ENCODE measurements at places on chromosomes 1 and 21.

DNA sequence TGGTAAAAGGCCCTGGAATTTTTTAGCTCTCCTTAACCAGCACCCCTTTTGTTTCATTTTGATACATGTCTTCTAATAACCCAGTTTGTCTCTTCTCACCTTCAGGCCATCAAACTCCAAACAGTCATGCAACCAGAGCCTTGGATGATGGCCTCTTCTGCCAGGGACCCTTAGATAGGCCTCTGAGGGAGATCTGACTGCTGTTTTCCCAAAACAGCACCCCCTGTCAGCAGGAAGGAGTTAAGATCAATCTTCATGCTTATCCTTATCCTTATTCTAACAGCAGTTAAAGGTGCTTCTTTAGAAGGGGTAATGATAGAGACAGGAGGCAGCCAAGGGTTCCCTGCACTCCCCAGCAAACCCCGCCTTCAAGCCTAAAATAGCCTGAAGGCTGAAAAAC, 49.5 kb upstream of the VANGL1 start:
- no peak for DNase-seq

DNA sequence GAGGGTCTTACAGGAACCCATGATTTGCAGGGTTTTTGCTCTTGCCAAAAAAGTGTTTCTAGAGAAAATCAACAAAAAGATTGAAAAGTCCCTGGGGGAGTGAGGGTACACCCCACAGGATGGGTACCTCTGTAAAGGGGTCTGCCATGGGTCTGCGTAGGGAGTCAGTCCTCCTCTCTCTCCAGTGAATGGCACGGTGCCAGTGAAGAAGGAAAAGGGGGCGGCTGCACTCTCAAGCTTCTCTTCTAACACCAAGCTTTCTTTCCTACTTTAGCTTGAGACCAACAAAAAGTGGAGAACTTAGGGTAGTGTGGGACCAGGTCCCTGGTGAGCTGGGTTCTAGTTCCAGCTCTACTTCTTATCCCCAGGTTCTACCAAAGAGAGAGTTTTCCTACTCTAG, 87.4 kb downstream of the GLUL start:
- DNase-seq: no peak

DNA sequence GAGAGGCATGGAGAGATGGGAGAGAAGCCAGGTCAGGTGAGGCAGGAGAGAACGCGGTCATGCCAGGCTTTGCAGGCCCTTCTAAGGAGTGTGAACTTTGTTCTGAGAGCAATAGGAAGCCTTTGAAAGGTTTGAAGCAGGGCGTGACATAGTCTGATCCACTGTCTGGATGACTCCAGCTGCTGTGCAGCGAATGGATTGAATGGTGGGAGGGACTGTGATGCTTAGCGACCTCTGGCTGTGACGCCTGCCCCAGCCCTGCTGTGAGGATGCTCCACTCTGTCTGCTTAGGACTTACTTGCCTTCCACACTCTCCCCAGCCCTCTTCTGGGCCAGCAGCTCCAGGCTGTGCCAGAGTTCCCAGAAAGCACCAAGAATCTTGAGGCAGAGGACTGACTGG, 41.8 kb upstream of the POU3F1 start:
- DNase-seq: no peak

DNA sequence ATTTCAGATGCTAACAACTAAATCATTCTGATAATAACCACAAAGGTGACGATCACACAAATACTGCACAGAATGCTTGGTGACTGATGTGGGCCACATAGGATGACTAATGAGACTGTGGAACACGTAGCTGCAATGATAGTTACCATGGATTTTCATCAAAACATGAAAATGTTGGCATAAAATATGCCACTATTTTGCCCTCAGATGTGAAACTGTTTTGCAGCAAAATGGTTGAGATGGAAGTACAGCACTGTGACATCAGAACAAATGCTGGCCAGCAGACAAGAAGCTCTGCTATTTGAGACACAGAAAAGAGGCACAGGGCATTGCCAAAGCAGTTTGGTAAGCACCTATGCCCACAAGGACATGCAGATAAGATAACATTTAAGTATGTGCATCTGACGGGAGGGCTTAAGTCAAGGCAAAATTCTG, 83.8 kb downstream of the NIBAN1 start:
- DNase-seq: no peak

- no peak for DNase-seq
These were observed 287.1 kb upstream of the ADGRL4 start for GRCh38 chr1:79293611-79294010.

- DNase-seq: no peak
These were observed 43.0 kb downstream of the TMEM53 start for GRCh38 chr1:44631333-44631646.

GRCh38 chr1:234827181-234827580, 217.2 kb upstream of the IRF2BP2 start:
- DNase-seq: no peak

GRCh38 chr1:243406424-243406823, 150.6 kb downstream of the SDCCAG8 start:
- DNase-seq: no peak

DNA sequence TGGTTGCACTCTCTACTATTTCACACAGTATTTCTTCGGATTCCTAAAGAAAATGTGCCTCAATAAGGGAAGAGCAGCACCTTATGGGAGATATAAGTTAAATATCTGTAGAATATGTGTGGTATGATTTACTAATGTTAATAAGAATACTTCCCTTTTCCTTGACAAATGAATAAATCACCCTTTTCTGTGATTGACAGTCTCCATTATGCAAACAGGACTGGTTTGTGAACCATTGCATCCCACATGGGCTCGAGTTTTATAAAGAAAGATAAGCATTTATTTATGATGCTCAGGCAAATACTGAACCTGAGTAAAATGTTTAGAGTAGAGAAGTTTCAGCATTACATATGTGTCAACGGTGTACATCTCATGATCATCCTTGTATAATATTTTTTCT, 587.7 kb upstream of the BRINP3 start:
- no peak for DNase-seq

DNA sequence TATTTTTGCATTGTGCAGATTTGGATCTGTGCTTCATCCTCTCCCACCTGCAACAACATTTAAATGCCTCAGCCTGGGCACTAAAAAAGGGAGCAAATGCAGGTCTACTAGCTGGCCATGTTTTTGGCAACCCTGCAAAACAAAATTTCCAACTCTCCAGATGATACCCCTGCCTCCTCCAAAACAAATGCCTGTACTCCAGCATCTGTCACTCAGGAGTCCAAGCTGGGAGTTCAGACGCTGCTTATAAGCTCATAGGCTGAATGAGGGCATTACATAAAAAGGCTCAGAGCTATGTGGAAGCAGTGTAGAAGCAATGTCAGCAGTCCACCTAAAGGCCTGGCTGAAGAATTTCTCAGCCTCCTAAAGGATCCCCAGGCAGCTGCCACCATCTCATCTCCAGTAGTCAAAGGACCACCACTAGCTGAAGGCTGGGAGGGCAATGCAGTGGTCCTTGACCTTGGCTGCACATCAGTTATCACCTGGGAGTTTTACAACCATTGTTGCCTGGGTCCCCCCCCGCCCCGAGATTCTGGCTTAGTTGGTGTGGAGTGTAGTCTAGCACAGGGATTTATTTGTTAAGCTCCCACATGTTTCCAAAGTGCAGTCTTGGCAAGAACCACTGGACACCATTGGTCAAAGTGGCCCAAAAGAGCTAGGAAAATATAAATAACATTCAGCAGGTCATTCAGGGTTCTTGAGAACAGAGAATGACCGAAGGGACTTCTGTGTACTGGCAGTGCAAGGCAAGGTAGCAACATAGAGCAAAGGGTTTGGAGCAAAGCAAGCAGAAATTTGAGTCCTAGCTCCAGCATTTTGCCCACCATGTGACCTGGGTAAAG, 57.2 kb downstream of the ITPKB start:
- no peak for DNase-seq

Data from NCI-H774 (cell line).